ENCODE measurements at places on chromosomes 1 and 21.
A peak's percentile ranks its signal among the peaks of the same experiment; 100 is the strongest.

GRCh38 chr1:115252585-115252984 is 85.5 kb downstream of the NGF start:
- no peak for DNase-seq

GRCh38 chr1:211305044-211305443 is 21.6 kb upstream of the TRAF5 start:
- no peak for DNase-seq

DNA sequence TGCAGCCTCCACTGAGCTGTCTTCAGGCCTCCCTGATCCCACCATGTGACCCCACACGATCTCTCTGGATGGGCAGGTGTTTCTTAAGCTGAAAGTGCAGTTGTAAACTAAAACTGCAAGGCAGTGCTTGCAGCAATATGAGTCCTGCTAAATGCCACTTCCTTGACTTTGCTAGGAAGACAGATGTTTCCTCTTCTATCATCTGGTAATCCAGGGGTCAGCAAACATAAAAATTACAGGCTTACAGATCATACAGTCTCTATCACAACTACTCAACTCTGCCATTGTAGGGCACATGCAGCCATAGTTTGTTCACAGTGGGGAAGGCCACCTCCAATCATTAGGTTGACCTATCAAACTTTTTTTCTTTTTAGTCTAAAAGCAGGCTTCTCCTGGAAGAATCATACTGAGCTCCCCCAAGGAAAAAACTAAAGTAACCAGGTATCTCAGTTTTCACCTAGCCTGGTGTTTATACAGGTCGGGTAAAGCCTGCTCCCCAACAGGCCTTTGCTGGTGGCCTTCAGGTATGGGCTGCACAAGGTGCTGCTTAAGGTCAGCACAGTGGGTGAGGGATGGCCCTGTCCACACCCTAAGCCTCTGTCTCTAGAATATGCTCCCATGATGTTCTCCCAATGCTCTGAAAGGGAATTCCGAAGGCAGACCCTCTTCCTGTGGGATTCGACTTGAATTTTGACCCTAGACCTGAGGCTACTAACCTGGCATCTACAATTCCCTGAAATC is 10.8 kb downstream of the ABCA4 start:
- DNase-seq = no peak

GRCh38 chr1:10909697-10910680 is 102.5 kb upstream of the TARDBP start:
- DNase-seq = peak; percentile 73

GRCh38 chr1:192954705-192955265 is 104.4 kb downstream of the UCHL5 start:
- DNase-seq = no peak

GRCh38 chr1:93537924-93538323 is 90.0 kb downstream of the FNBP1L start:
- no peak for DNase-seq

- DNase-seq = no peak
Observed at GRCh38 chr1:208445758-208446203, 201.6 kb upstream of the PLXNA2 start.

- DNase-seq = no peak
Observed at GRCh38 chr21:26408511-26408910, 164.6 kb downstream of the CYYR1 start.

DNA sequence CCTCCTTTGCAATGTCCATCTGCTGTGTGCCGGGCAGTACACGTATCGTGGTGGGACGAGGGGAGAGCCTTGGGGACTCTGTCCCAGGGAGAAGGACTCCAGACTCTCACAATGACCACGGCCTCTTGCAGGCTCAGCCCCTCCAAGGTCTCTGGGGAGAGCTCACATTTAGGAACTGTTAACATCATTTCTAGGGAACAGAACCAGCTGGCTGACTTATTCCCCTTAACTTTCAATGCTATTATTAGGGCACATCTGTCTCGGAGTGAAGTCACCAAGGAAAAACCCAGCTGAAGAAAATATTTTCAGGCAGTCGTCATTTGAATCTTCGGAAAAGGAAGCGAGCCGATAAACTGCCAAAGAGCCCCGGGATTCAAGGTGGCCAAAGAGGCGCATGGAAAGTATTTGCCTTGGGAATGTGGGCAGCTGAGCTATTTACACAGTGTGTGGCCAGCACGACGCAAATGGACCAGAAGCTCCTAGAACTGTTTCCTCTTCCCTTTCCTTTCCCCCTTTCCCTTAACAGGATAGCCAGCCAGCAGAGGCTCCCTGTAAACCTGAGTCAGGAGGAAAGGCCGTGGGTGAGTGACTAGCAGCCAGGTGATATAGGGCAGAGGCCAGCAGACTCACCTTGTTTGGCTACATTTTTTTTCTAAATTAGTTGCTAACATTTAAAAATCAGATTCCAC is 74.5 kb downstream of the ITPKB start:
- DNase-seq = no peak

DNA sequence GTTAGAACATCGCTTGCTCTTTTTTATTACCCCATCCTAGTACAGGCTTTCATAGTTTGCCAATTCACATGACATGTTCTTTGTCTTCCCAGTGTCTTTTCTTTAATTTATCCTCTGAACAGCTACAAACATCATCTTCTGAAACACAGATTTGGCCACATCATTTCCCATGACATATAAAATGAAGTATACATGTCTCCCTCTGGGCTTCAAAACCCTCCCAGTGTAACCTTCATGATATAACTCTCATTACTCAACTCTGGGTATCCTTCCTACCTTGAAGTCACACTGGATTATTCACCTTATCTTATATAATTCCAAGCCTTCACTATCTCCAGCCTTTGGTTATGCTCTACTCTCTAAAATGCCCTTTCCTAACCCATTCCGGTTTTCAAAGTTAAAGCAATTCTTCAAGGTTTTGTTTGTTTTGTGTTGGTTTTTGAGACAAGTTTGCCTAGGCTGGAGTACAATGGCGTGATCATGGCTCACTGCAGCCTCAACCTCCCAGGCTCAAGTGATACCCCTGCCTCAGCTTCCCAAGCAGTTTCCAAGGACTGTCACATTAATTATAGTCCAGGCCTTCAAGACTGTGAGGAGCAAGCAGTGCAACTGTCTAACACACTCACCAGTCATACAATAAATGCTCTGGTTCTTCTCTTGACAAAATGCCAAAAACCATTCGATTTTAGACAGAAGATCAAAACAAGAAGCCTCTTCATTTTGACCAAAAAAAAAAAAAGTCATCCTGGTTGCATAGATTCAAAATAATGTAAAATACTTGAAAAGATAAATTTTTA is 5.8 kb downstream of the RGS1 start:
- DNase-seq = no peak

Data from OCI-LY7 (cell line).